NCI-H2107 (cell line): ENCODE measurements at places on chromosomes 3 and 15.
A peak's percentile ranks its signal among the peaks of the same experiment; 100 is the strongest.

DNA sequence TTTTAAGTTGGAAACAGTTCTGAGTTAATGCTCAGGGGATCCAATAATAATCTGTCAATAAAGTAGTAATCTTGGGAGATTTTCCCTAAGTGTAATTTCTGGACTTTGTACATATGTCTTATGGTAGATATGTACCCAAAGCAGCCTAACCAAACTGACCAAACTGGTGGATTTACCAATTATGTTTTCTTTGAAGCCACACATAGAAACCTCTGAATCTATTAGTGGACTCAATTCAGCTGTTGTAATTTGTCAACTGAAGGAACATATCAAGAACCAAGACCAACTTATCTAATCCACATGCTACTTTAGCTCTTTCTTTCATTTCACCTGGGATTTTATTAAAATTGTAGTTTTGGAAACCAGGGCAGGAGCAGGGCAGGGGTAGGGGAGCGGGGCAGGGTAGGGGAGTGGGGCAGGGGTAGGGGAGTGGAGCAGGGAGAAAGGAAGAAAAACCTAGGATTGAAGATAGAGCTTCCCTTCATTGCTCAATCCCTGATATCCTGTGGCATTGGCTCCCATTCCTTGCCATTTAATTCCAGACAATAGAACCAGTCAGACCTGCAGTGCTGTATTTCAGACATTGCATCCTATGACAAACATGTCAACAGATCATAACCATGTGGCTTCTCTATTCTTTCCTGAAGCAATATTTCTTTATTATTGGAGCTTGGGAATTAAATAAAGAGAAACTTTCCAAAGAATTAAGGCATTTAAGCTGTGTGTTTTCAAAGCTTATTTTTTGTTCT lies 101.8 kb downstream of the NFKBIZ start:
- no peak for DNase-seq

DNA sequence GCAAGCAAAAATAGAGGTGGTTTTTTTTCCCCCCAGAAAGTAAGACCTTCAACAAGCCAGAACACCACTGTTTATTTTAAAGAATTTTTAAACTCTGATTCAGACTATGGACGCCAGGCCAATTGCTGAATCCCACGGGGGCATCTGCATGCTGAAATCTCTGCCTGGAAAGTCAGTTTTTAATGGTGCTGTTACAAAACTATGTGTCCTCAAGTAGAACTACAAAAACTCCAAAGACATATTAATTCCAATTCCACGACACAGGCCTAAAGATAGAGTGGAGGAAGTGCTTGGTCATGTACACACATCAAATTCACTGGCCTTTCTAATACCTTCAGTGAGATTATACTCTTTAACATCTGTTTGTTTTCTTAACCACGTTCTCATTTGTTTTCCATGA lies 490.5 kb upstream of the NR2F2 start:
- no peak for DNase-seq

DNA sequence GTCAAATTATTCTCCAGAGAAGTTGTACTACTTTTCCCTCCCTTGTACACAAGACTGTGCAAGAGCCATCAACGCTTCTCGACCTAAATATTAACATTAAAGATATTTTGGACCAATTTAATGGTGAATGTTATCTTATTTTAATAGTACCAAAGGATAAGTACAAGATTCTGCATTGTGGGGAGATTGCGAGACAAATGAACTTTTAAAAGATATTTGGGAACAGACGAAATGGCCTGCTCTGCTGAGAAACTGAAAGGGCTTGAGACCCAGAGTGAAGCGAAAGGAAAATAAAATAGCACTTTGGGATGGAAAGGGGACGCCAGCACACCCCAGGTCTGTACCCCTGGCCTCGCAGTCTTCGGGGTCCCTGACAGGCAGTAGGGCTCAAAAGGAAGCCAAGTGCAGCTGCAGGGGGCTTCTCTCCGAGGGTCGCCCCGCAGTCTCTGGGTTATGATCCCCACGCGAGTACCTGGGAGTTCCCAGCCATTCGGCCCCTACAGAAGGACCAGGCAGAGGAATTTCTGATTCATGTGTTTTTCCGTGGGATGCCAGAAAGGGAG lies 97.6 kb upstream of the VGLL3 start:
- no peak for DNase-seq

GRCh38 chr3:46984591-46985459 lies 5.4 kb downstream of the NBEAL2 start:
- DNase-seq, result no peak

GRCh38 chr3:23421811-23422516 lies 218.8 kb downstream of the UBE2E2 start:
- no peak for DNase-seq

DNA sequence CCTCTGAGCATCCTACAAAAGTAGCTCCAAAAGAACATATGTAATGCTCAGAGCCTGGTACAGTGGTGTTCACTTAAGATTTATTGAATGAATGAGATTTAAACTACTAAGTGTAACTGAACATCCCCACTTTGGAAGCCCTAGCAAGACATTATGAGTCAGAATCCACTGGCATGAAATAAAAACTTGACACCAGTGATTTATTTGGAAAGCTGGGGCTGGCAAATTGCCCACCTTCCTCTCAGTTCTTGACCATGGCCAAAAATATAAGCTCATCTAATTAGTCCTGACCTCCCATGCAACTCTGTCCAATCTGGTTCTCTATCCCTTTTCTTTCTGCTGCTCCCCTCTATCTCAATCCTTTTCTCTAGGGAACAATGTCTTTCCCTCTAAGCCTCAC lies 418.0 kb downstream of the PLCL2 start:
- DNase-seq, result no peak

- no peak for DNase-seq
Measured at GRCh38 chr3:14561051-14561960, 21.2 kb upstream of the GRIP2 start.

DNA sequence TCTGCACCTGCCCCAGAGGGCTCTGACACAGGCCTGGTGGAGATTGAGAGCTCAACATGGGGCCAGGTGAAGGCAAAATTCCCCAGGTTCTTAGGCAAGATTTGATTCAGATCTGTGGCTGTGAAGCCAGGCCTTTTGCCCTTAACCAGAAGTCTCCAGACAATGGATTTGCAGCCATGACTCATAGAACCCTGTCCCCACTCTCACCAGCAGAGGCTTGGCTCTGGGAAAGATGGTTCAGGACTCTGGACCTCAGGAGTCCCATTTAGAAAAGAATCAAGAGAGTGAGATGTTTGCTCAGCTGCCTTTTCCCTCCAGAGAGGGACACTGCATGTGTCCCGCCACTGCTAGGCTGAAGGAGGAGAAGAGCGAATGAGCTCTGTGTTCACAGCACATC lies 361.4 kb upstream of the ICE2 start:
- no peak for DNase-seq

DNA sequence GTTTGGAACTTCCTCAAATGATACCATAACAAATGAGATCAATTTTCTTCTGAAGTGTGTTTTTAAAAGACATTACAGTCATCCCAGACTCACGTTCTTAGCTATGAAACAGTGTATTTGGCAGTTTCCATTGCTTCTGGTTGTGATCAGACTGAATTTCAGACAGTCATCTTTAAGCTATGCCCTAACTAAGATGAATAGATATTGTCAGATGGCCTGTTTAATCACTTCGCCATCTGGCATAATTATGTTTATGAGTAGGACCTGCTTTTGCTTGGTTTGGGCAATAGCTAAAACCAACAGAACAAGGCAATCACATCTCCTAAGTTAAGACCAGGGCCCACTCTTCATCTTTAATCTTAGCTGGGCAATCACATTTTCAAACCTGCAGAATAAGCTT lies 313.1 kb downstream of the SV2B start:
- DNase-seq, result no peak

- no peak for DNase-seq
Measured at GRCh38 chr3:145272684-145273083, 888.3 kb downstream of the PLOD2 start.

- DNase-seq, result no peak
Measured at GRCh38 chr15:92082006-92082843, 228.7 kb downstream of the SLCO3A1 start.

- no peak for DNase-seq
Measured at GRCh38 chr3:16817197-16817596, 67.6 kb upstream of the PLCL2 start.

DNA sequence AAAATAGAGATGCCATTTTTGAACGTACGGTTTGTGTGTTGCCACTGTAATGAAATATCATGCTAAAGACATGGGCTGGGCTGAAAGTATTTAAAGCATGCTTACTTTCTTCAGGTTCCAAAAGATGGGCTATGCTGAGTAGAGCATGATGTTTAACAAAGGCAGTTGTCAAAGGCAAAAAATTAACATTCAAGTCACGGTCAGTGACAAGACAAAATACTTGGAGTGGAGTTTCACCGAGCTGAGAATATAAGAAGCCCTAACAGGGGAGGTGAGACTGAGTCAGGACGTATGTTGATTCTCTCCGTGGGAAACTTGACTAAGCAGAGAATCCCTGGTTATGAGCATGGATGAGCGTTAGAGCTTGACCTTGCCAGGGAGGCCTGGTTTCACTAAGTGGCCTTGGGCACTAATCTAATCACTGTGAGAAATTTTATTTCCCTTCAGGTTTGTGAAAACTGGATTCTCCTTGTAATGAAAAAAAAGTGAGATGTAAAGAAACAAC lies 218.2 kb upstream of the ADAMTS9 start:
- DNase-seq, result no peak

DNA sequence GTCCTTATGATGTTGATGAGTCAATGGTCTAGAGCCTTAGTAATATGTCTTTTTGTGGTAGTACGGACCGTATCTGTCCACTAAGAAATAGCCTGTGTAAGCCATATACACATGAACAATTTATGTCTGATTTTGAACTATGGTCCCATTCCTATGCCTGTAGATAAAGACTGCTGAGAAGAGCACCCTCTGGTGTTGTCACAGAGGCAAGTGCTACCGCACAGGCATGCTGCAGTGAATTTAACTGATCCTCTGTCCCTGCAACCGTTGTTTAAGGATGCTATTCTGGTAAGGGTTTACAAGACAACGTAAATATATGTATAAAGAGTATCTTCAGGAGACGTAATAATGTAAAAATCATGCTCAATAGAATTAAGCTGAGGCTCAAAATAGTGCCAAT lies 170.7 kb downstream of the UBE3A start:
- no peak for DNase-seq

GRCh38 chr3:69082805-69083204 lies 1.9 kb upstream of the ARL6IP5 start:
- no peak for DNase-seq

GRCh38 chr3:114005481-114005880 lies 50.8 kb downstream of the CCDC191 start:
- DNase-seq, result no peak

- no peak for DNase-seq
Measured at GRCh38 chr3:40701016-40701588, 176.3 kb downstream of the ZNF621 start.

DNA sequence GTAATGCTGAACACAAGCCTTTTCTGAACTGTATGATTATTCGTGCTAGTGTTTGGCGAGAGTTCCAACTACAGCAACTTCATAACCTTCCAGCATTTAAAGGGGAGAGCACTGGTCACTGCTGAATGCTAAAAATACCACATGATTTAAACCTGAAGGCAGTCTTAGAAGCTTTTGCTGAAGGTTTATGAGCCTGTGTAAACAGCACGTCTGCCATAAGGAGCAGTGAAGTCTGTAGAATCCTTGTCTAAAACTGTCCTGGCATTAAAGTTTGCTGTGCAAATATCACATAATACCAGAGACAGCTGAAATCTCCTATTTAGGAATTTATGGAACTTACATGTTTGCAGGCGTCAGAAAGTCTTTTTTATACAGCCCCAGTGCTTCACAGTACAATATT lies 5.9 kb downstream of the SATB1 start:
- no peak for DNase-seq

DNA sequence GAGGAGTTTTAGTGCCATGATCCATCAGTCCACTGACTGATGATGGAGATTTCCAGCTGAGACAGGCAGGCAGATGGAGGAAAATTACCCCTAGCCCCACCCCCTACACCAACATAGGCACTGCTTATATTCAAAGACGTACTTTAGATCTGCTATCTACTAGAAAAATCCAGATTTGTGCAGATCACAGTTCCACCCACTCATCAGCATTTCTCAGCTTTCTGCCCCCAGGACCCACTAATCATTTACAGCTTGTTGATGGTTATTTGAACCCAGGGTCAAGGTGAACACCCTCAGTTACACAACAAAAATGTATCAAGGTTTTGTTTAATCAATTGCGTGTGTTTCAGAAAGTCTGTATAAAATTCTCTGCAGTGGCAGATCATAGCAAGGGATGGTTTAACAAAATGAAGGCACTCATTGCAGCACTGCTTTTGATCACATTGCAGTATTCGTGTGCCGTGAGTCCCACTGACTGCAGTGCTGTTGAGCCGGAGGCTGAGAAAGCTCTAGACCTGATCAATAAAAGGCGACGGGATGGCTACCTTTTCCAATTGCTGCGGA lies at the start of gene HRG:
Gene HRG, plus strand, starts transcription at position 390 of the 564 bp plus-strand sequence. Its CDS starts 18 bp downstream, at position 408.
- no peak for DNase-seq

DNA sequence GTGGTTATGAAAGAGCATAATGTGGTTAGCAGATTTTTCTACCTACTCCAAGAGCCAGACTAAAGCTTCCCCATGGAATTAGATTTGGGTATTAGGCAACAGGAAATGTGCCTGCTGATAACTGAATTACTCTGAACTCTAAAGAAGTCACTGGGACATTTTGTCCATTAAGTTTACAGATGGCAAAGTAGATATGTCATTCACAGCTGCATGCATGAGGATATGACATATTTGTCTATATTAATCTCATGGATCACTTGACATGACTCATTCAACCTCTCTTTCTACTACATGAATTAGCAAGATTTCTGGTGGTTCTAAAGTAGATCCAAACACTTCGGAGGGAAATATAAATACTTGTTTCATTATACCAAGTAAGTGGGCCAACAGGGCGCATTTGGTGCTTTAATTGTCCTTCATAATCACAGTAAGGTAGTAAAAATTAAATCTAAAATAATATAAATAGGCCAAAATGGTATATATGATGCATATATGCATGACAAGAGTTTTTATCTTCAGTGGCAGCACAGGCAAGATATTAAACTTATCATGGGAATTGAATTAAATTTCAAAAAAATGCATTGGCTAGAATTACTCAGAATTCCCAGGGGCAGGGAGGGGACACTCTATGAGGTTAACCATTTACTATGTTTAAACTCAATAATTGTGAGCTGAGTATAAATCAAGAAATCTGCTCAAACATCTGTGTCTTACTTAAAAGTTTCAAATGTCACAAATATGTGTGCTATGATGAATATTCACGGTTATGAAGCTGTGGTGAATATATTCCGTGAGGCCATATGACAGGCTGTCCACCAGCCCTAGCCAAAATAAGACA lies 365.3 kb upstream of the KCNMB2 start:
- peak; percentile 37 for DNase-seq

- no peak for DNase-seq
Measured at GRCh38 chr3:120673116-120673515, 8.9 kb downstream of the HGD start.
